ENCODE measurements at places on chromosomes 6 and 20.

DNA sequence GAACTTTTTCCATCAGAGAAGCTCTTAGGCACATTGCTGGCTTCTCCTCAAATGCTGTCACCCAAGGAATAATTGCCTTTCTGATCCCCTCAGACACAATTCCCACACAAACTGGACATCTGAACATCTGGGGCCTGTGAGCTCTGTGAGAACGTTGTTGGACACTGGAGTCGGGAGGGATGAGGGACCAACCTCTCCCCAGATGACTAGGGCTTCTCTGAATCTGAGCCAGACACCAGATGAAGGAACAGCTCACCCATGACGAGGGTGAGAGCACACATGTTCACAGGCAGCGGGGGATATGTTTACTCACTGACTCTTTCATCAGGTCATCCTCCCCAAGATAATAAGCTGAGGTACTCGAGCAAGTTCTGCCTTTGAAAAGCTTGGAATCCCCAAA is 283.9 kb upstream of the SUPT3H start:
- no peak for DNase-seq

GRCh38 chr20:32436142-32436861 is 78.2 kb downstream of the ASXL1 start:
- DNase-seq = no peak

DNA sequence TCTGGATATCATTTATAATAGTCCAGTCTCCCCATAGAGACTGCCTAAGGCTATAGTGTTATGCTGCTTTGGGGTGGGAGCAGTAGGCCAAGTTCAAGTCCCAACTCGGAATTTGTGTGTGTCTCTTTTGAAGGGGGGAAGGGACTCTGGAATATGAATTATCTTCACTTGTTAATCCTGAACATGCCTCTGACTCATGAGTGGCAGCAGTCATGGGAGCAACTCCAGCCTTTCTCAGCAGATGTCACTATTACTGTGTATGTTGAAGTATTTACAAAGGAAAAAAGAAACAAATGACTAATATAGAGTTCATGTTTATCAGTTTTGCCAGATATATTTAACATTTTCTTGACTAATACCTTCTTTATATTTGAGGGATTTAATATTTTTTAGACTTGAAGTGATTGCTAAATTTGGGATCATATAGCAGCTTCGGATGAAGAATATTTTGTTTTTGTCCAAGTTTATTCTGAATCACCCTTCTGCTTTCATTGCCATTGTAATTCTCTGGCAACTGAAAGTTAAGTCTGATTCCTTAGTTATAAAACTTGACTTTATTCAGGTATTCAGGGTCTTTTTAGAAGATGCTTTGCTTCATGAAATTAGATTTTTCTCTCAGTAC is 23.4 kb downstream of the FAM217A start:
- no peak for DNase-seq

- no peak for DNase-seq
Measured at GRCh38 chr6:57116776-57117175, 26.8 kb downstream of the ZNF451 start.

All from SIG-M5 (cell line).